Activated naive CD4-positive, alpha-beta T cell (primary cell): ENCODE measurements at places on chromosomes 2 and 18.

GRCh38 chr2:69914950-69915945 lies at the start of gene MXD1:
MXD1 (plus strand) TSS chr2:69915109; CDS start chr2:69915331, 222 bp downstream.
- no peak for DNase-seq

GRCh38 chr18:35267809-35268208 lies 22.2 kb downstream of the ZSCAN30 start:
- no peak for DNase-seq

GRCh38 chr18:74414953-74415515 lies 42.1 kb downstream of the DIPK1C start:
- no peak for DNase-seq

DNA sequence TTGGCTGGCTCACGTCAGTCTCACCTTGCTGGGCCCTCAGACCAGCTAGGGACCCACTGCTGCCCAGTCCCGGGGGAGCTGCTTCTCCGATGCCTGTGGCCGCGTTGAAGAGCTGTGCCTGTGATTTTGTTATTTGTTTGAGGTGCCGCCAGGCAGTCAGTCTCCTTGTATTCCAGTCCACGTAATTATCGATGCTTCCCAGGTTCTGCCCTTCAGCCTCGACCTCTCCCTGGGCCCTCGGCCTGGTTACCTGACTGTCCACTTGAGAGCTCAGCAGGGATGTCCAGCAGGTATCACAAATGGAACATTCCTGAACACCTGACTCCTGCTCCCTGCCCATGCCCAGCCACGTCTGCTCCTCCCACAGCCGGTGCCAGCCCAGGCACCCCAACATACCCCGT lies 195.9 kb upstream of the HS6ST1 start:
- DNase-seq: no peak

GRCh38 chr18:79411614-79412526 lies 16.1 kb downstream of the NFATC1 start:
- no peak for DNase-seq

DNA sequence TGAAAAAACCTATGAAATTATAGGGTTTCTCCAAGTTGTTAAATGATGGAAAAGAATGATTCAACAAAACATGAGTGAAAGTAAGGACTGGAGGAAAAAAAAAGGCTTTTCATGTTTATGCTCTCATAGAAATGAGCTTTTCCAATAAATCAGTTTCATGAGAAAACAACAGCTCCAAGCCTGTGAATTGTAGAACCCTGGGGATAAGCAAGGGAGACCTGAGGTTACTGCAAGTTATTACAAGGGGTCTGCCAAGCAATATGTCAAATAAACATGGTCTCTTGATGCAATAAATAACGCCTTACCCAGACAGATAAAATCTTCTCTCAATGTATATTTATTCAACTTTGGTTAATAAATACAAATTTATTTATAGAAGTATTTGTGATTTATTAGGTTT lies 577.9 kb upstream of the GCFC2 start:
- no peak for DNase-seq

DNA sequence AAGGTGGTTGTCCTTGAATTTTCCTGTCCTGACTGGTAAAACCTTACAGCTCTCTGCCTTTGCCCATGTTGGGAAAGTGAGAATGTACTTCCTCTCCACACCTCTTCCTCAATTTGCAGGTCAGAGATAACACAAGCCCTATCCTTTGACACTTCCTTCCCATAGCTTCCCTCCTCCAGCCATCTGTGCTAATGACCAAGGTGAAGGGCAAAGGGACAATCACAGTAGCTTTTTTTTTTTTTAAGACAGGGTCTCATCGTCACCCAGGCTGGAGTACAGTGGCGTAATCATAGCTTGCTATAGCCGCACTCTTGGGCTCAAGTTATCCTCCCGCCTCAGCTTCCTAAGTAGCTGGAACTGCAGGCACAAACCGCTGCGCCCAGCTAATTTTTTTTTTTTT lies 24.3 kb upstream of the STPG4 start:
- DNase-seq: no peak

DNA sequence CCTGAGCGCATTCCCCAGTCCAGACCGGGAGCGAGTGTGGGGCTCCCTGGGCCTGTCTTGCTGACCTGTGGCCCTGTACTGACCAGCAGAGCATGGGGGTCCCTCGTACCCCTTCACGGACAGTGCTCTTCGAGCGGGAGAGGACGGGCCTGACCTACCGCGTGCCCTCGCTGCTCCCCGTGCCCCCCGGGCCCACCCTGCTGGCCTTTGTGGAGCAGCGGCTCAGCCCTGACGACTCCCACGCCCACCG lies 5.3 kb downstream of the NEU4 start:
- DNase-seq: no peak
